Caki2 (cell line): ENCODE measurements at places on chromosomes 3 and 15.
A peak's percentile ranks its signal among the peaks of the same experiment; 100 is the strongest.

- DNase-seq: no peak
Measured at GRCh38 chr15:35206060-35206675, 121.1 kb upstream of the NANOGP8 start.

GRCh38 chr15:69719527-69720240 is 267.1 kb downstream of the RPLP1 start:
- no peak for DNase-seq

- DNase-seq: peak; percentile 14
Measured at GRCh38 chr3:193594946-193595689, 2.1 kb downstream of the OPA1 start.

DNA sequence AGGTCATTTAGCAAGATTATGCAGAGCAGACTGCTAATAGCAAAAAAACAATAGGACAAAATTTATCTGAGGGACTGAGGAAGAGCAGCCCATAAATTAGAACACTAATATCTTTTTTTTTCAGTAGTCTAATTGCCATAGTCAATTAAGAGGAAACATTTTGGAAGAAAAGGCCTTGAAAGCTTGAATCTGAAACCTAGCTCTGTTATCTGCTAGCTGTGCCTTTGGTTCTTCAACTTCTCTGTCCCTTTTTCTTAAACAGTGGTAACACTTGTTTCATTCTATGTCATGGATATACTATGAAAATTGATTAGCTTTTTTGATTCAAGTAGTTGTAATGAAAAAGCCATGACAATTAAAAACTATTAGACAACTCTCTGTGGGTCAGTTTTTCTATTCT is 1.7 kb downstream of the ATR start:
- no peak for DNase-seq

GRCh38 chr15:87154761-87155160 is 1075.1 kb downstream of the AGBL1 start:
- no peak for DNase-seq

GRCh38 chr3:126961191-126961790 is 21.6 kb upstream of the PLXNA1 start:
- DNase-seq: peak; percentile 21

GRCh38 chr3:21668012-21668411 is 83.0 kb downstream of the ZNF385D start:
- DNase-seq: no peak

- no peak for DNase-seq
Measured at GRCh38 chr15:85011160-85011571, 29.5 kb downstream of the PDE8A start.

DNA sequence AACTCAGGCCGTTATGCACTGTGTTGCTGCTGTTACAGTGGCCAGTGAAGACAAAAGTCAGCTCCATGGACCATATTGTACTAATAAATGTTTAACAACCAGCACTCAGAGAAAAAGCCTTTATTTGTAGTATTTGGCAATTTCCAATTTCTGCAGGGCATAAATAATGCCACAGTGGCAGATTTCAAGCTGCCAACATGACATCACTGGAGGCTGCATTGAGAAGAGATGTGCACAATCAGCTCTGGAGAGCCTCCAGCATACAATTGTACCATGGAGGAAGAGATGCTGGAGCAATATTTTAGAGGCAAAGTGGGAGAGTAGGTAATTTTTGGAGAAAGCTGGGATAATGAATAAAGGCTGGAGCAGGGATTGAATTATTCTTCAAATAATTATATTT is 9.7 kb upstream of the ALCAM start:
- no peak for DNase-seq

GRCh38 chr15:70585707-70586034 is 177.7 kb downstream of the UACA start:
- DNase-seq: no peak

DNA sequence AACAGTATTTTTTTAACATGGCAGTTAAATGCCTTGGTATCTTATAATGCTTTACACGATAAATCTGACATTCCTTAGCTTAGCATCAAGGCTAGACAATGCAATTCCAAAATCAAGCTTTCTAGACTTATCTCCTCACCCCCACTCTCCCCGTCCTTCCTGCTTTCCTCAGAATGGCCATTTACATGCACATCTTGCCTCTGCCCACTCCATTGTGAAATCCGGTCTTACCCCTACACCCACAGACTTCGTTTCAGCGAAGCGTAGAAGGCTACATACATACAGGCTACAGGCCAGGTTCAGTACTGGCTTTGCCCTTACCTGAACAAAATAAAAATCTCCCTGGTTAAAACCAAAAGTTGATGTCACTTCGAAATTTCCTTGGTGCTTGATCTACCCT is 58.6 kb upstream of the SLC12A8 start:
- no peak for DNase-seq

DNA sequence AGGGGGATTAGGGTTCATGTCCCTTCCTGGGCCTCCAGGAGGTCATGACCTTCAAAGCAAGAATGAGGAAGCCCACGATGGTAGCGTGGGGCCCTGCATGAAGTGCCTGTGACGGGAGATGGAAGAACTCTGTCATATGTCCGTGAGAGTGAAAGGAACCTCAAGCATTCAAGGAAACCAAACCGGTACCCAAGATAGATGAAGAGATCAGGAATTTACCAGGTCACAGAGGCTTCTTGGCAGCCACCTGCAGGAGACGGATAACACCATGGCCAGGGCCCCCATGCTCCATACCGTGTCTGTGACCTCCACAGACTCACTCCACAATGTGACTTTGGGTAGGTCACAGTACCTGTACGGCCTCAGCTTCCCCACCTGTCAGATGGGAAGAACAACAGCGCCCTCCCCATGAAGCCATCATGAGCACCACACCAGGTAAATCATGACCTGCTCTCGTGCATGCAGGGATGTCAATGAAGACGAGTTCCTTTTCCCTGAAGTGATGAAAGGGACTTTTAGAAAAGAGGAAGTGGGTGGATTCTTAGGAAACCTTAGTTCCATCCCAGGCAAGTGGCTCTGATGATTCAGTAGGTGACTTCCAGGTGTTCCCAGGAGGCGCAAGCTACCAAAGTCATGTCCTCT is 23.3 kb upstream of the CYP11A1 start:
- no peak for DNase-seq

DNA sequence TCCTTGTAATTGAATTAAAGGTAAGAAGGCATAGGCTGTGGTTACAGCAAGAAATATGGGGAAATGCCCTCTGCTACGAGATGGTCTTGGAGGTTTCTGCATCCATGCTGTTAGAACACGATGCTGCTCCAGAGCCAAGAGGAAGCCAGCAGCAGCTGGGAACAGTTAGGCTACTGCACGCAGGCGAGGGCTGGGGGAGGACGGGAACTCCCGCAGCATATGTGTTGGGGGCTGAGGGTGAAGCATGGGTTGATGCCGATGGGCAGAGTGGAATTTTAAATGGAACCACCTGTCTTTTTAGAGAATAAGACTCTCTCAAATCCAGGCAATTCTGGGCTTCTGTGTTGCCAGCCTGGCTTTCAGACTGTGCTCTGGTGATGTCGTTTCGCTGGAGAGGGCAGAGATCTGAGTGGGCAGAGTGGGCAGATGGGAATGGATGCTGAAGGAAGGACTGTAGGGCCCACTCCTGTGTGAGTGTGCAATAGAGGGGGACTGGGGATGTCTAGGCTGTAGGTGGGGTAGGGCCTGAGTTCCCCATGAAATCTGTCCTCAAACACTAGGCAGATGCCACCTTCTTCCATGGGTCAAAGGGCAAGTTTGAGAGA is 417.0 kb upstream of the TPM1 start:
- no peak for DNase-seq

DNA sequence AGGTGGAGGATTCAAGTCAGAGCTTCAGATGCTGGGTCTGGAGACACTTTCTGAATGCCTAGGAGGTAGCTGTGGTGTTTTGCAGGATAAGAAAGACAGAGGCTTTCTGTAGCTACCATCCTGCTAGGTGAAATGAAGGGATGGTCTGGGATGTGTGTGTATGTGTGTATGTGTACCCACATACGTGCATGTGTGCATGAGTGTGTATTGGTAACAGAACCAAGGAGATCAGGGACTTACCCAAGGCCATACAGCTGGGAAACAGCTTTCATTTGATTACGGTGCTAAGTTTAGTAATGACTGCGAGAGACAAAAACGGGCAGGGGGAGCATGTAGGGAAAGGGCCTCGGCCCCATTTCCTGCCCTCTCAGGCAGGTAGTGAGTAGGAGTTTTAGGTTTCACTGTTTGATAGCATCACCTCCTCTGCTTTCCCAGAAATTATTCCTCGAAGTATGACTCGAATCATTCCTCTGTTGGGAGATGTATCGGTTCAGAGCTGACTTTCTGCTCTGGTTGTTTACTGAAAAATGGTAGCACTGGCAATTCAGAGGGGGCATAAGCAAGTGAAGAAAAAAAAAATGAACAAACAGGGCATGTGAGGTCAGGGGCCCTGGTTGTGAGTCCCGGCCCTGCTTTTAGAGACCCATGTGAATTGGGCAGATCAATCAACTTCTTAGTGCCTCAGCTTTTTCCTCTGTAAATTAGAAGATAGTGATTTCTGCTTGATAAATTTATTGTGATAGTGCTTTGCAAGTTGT is 130.7 kb downstream of the LPP start:
- DNase-seq: no peak

GRCh38 chr3:99396651-99397275 is 241.6 kb upstream of the COL8A1 start:
- DNase-seq: no peak

- no peak for DNase-seq
Measured at GRCh38 chr15:67511606-67512005, 9.3 kb upstream of the C15orf61 start.

DNA sequence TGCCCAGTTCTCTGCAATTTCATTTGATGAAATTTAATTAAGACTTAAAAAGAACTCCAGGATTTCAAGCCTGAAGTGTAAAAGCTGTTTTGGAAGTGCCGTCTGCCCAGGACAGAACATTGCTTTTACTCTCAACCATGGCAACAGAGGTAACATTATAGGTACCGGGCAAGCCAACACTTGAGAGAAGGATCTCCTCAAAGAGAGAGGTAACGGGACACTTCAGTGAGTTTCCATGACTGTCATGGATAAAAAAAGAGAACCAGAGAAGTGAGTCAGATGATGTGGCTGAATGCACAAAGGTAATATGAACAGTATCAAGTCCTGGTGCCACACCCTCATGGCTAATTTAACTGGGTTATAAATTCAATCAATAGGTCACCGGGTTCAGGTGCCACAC is 130.2 kb upstream of the LMOD3 start:
- peak; percentile 46 for DNase-seq

DNA sequence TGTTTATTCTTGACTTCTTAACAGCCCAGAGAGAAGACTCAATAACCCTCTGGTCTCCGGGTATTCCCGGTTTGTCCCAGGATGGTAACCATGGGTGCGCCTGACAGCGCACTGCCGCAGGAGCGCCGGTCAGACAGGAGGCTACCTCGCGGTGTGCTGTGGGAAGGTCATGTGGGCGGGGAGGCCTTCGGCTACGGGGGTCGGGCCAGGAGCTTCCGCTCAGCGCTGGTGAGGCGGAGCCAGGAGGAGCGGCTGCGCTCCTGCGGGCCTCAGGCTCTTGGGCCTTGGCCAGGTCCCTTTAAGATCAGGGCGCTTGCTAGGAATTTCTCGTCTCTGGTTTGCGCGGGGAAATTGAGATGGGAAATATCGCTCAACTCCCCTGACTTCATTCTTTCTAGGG is 182.3 kb upstream of the NDN start:
- peak; percentile 60 for DNase-seq

DNA sequence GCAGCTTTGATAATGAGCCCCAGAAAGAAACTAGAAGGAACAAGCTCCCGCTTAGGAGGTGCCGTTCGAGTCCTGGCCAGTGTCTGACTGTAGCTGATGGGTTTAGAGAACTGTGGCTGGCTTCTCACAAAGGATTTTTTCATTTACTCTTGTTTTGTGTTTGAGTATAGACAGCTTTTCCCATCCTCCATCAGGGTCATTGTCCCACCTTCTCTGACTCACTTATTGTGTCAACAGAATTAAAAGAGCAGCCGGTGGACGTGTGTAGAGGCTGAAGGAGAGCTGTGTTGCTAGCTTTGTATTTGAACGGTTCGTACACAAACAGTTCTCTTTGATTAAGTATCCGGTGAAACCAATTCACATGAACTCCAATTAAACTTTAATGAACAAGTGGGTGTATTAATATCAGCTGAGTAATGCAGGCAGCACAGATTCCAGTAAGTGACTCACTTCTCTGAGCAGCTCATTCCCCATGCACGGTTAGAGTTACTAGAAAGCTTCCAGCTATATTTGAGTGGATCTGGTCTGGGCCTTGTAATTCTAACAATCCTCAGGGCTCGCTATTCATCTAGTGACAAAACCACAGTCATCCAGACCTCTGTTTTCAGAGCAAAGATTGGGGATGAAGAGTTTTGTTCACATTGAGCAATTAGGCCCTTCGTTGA is 141.0 kb downstream of the LPP start:
- peak; percentile 92 for DNase-seq

GRCh38 chr15:60519218-60519617 is 40.3 kb upstream of the ICE2 start:
- no peak for DNase-seq

DNA sequence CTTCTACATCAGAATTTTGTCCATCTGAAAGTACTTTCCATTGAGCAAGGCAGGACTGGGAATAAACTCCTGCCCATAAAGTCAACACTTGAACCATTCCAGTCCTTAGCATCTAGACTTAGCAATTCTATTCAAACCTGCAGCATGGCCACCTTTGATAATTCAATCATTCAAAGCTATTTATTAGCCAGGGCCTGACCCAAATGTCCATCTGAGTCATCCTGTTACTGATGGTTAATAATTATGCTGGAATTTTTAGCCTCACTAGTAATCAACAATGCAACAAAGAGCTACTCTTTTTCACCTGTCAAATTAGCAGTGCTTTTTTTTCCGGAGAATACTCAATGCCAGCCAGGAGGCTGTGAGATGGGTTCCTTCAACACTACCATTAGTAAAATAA is 72.7 kb upstream of the SNRK start:
- DNase-seq: peak; percentile 62

GRCh38 chr3:12394569-12395271 is 89.6 kb upstream of the TSEN2 start:
- no peak for DNase-seq

- no peak for DNase-seq
Measured at GRCh38 chr3:18847583-18848197, 300.6 kb upstream of the KCNH8 start.

GRCh38 chr3:142656575-142656974 is 60.4 kb downstream of the PLS1 start:
- DNase-seq: no peak

- DNase-seq: no peak
Measured at GRCh38 chr3:136745916-136746315, 6.3 kb downstream of the STAG1 start.

DNA sequence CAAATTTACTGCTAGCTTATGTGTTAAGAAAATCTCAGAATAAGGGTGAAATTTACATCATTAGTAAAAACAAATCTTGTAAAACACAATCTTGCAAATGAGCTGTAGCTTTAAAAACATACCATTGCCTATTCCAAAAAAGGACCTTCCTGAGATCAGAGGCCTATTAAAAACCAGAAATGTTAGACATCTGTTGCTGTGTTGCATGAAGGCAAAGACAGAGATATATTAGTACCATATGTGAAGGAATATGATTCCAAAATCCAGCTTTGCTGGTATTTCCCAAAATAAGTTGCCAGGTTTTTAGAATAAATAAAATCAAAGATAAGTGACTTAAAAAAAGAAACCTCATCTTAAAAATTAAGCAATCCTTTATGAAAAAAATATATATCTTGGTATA is 504.1 kb upstream of the CDIN1 start:
- no peak for DNase-seq
